Cardiac muscle cell (in vitro differentiated cells and primary cell): ENCODE measurements at places on chromosomes 2 and 18. TPM values are rescaled to one million over a fixed set of nuclear protein-coding genes. Genes with fewer than 3 reads are reported as not detected.
A peak's percentile ranks its signal among the peaks of the same experiment; 100 is the strongest.

DNA sequence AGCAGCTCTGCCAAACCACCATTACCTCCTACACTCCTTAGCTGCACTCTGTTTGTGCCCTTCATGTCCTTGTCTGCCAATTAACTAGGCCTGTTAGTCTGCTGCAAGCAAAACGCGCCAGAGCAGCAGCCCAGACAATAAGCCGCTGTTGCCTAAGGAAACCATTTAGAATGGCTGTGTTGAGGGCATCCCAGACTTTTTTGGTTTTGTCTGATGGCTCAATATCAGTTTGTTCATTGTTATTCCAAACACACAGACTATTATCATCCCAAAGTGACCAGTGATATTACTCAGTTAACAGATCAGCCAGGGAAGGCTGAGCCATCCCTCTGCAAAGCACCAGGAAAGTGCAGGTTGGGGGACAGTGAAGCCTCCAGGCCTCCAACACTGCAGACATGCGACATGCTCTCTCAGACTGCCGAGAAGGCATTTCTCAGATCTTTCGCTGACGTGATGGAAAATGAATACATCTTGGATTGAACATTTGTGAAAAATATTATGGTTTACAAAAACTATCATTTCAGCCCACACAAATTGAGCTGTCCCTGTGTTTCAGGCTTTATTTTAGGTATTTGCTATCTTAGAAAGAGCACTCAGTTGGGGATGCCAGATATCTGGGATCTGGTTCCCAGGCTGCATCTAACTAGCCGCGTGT lies 182.0 kb upstream of the HNRNPA3 start:
- H3K27ac ChIP-seq: no peak overlapping the region
- no peak for DNase-seq
- H3K4me3 ChIP-seq: no peak overlapping the region
- no peaks in the 10 kb centered on the region for H3K27me3 ChIP-seq
- no peaks in the 10 kb centered on the region for H3K36me3 ChIP-seq
- H3K4me1 ChIP-seq: no peaks in the 10 kb centered on the region

DNA sequence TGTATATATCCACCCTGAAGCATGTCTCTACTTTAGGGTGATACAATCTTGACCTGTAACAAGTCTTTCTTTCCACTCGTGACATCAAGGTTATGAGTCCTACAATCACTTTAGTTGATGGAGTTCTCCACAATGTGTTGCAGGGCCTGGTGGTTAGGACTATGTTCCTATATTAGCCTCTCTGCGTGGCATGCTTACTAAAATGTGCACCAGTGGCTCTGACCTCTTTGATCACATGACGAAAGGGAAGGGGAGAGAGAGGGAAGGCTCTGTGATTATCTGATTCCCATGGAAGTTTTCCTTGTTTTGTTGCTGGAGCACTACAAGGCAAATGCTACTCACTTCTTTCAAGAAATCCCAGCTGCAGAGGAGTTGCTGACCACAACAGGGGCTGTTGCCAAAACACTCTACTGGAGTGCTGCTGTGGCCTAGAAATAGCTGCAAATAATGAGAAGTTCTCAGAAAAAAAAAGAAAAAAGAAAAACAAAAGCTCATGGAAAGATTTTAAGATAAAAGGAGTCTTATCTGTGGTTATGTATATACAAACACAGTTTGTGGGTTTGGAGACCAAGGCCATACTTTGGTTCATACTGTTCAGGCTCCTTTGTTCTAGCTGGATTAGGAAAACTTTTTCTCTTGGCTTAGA lies 272.8 kb upstream of the MMADHC start:
- H3K27ac ChIP-seq: no peak overlapping the region
- H3K4me1 ChIP-seq: peaks cover 11% of the 10 kb centered on the region
- H3K27me3 ChIP-seq: no peaks in the 10 kb centered on the region
- DNase-seq: no peak
- no peak overlapping the region for H3K4me3 ChIP-seq

GRCh38 chr2:55693181-55694125 lies at the start of gene PNPT1:
TSS of gene PNPT1 (minus strand) at chr2:55693844. CDS start at chr2:55693823, 21 bp downstream.
- H3K4me1 ChIP-seq: no peaks in the 10 kb centered on the region
- no peaks in the 10 kb centered on the region for H3K36me3 ChIP-seq
- H3K4me3 ChIP-seq: peak within 1 kb of the TSS; percentile 87
- no peak within 1 kb of the TSS for H3K27ac ChIP-seq

- H3K4me3 ChIP-seq: no peak overlapping the region
- H3K27ac ChIP-seq: no peak overlapping the region
- no peaks in the 10 kb centered on the region for H3K4me1 ChIP-seq
- H3K36me3 ChIP-seq: no peaks in the 10 kb centered on the region
These were observed 101.8 kb upstream of the RPE start for GRCh38 chr2:209900638-209901037.

- H3K4me1 ChIP-seq: no peaks in the 10 kb centered on the region
- peaks cover 77% of the 10 kb centered on the region for H3K36me3 ChIP-seq
- no peak overlapping the region for H3K27ac ChIP-seq
- H3K4me3 ChIP-seq: no peak overlapping the region
- no peaks in the 10 kb centered on the region for H3K27me3 ChIP-seq
- peak; percentile 90 for DNase-seq
These were observed 128.1 kb downstream of the BIRC6 start for GRCh38 chr2:32484937-32485336.

DNA sequence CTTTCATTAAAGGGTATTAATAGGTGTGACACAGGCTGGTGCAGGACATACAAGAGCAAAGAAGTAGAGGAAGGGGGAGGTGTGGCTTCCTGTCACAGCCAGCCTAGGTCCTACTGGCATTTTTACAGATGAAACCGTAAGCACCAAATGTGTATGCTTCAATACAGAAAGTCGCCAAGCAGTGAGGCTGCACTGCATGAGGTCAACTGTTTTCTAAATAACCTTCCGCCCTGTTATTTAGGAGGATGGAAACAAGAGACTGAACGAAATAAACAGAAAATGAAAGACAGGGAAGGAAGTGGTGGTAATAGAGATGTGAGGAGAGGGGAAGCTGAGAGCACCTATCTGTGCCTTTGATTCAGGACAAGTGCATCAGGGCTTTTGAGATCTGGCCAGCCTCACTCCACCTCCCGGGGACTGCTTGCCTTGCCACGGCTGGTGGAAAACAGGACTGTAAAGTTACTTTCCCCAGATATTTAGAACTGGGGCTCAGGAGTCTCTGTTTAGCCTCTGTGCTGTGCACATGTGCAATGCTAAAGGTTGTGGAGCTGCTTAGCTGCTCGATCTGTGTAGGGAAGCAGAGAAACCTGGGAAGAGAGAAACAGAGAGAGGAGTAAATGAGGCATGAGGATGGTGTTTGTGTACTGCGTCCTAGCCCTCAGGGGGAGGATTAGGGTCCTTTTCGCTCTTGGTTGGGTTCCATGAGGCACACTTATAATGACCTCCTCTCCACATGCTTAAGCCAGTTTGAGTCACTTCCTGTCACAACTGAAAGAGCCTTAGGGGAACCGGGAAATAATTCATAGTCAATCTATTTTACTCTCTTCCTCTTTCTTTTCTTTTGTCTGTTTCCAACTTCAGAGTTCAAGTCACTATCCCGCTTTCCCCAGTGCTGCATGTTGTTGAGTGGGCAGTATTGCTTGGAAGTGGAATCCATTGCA lies 62.3 kb upstream of the BOD1L2 start:
- no peak for DNase-seq
- no peak overlapping the region for H3K4me3 ChIP-seq
- H3K27ac ChIP-seq: no peak overlapping the region
- no peaks in the 10 kb centered on the region for H3K27me3 ChIP-seq

- no peaks in the 10 kb centered on the region for H3K27me3 ChIP-seq
- no peak for DNase-seq
- H3K27ac ChIP-seq: no peak overlapping the region
- H3K4me3 ChIP-seq: no peak overlapping the region
These were observed 52.2 kb downstream of the EIF2AK3 start for GRCh38 chr2:88575051-88575450.

The NGEF gene
- 2.1 and 2.9 TPM in 2 replicates for total RNA-seq

The CRYGC gene
- not detected in 2 replicates for total RNA-seq
